Dorsolateral prefrontal cortex (tissue), 122 donors: ENCODE measurements at places on chromosomes 1 and 21.
A peak's percentile ranks its signal among the peaks of the same experiment; 100 is the strongest.

DNA sequence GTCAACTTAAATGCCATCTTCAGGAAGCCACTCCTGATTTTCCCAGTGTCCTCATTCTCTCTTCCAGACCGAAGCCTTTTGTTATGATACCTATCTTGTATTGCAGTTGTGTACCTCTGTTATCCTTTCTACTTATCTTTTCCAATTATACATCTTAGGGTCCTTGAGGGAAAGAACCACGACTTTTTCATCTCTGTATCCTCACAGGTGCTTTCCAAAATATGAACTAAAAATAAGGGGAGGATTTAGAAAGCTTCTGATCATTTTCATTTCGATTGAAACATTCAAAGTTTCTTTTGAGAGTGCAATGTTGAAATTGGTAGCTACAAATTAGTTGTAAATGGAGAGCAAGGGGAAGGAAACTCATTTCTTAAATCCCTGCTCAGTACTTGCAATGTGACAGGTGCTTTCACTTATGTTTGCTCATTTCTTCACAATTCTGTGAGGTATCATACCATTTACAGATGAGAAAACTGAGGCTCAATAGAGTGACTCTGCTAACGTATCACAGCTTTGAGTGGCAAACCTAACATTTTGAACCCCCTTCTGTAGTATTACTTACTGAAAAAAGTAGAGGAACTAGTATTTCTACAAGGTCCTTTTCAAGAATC is 24.2 kb downstream of the SLC19A2 start:
- DNase-seq = no peak

- DNase-seq = no peak
Observed at GRCh38 chr1:15799004-15799867, 8.2 kb downstream of the UQCRHL start.

GRCh38 chr21:34992736-34993398 is 56.2 kb downstream of the RUNX1 start:
- DNase-seq = no peak

DNA sequence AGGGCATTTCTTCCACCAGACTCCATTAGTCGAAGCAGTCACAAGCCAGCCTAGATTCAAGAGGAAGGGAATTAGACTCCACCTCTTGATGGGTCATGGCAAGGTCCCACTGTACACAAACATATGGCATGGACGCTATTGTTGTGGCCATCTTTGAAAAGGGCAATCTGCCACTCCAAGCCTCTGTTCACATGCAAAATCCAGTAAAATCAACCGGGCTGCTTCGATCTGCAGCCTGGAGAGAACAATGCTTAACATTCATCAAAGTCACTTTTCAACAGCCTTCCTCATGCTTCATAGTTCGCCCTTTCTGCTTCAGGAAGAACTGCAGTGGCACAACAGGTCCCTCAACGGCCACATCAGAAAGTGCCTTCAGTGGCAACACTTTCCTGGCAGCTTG is 28.0 kb upstream of the GJB5 start:
- DNase-seq = no peak

DNA sequence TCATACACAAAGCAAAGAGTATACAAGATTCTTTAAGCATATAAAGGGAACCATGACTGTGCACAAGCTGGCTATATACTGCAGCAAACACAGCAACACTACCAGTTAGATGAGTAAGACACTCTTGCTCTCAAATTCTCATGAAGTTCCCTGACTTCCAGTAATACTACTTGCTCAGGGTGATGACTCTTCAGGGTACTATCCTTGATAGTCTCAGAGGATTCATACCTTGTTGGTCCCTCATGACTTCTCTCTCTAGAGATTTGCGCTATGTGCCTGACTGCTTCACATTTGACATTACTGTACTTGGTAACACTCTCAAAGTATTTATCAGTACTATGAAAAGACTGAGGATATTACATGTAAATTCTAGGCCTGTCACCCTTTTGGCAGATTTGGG is 159.8 kb upstream of the ZRANB2 start:
- DNase-seq = no peak

GRCh38 chr21:45578176-45578801 is 36.0 kb upstream of the SLC19A1 start:
- DNase-seq = peak; percentile 38

GRCh38 chr1:94228640-94229375 is 8.6 kb downstream of the ARHGAP29 start:
- no peak for DNase-seq

GRCh38 chr1:176033881-176034280 is 173.2 kb downstream of the COP1 start:
- DNase-seq = no peak

GRCh38 chr1:56265216-56265615 is 314.1 kb downstream of the PLPP3 start:
- no peak for DNase-seq

DNA sequence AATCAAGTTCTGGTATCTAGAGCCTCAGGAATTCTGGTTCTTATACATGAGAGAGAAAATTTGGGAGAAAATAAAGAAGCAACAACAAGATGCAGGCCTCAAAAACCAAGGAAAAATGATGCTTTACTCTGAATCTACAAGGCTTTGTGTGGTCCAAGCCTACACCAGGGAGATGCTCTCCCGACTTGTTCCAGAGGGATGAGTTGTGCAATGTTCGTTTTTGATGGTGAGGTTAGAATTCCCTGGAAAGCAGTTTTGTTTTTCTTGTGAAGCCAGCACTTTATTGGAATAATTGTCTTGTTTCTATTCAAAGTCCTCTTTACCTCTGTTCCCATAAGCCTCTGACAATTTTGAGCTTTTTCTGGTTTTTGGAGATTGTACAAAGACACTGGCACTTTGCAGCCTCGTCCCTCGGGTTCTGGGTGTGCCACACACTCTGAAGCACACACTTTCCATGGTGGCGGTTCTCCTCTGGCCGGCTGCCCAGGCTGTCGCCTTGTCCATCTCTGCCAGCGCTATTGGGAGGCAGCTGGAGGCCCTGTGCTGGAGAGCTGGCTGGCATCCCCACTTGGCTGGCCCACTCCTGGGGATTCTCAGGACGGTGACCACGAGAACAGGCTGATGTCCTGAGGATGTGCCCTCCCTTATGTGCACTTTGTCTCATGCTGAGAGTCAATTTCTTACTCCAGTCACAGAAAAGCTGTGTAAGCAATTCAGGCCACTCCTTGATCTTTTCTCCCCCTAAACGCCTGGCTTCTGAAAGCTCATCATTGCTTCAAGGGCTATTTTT is 70.2 kb downstream of the EDEM3 start:
- peak; percentile 61 for DNase-seq

DNA sequence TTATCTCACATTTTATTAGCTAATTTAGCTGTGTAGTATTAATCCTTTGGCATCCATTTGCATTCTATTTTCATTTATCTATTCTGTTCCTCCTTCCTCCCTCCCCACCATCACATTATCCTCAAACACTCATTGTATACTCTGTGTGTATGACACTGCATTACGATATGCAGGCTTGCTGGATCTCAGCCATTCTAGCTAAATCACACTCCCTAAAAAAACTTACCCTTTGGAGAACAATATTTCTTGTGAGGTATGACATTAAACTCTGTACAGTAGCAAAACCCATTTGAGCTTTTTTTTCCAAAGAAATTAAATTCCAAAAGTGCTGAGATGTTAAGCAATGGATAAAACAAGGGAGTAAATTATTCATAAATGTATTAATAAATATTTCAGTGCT is 11.4 kb upstream of the RAB3GAP2 start:
- DNase-seq = no peak

- DNase-seq = no peak
Observed at GRCh38 chr21:46229133-46229922, 754 bp upstream of the LSS start.

- DNase-seq = no peak
Observed at GRCh38 chr1:231068762-231069161, 28.7 kb upstream of the FAM89A start.

- DNase-seq = no peak
Observed at GRCh38 chr1:45974541-45975269, 157.7 kb downstream of the PIK3R3 start.

DNA sequence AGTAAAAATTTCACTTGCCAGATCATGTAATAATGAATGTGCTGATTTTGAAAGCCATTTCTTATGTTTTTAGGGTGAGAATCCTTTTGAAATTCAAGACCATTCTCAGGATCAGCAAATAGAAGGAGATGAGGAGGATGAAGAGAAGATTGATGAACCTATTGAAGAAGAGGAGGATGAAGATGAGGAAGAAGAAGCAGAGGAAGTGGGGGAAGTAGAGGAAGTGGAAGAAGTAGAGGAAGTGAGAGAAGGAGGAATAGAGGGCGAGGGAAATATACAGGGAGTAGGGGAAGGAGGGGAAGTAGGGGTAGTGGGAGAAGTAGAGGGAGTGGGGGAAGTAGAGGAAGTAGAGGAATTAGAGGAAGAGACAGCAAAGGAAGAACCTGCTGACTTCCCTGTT is 32.4 kb downstream of the ZNF326 start:
- DNase-seq = no peak

DNA sequence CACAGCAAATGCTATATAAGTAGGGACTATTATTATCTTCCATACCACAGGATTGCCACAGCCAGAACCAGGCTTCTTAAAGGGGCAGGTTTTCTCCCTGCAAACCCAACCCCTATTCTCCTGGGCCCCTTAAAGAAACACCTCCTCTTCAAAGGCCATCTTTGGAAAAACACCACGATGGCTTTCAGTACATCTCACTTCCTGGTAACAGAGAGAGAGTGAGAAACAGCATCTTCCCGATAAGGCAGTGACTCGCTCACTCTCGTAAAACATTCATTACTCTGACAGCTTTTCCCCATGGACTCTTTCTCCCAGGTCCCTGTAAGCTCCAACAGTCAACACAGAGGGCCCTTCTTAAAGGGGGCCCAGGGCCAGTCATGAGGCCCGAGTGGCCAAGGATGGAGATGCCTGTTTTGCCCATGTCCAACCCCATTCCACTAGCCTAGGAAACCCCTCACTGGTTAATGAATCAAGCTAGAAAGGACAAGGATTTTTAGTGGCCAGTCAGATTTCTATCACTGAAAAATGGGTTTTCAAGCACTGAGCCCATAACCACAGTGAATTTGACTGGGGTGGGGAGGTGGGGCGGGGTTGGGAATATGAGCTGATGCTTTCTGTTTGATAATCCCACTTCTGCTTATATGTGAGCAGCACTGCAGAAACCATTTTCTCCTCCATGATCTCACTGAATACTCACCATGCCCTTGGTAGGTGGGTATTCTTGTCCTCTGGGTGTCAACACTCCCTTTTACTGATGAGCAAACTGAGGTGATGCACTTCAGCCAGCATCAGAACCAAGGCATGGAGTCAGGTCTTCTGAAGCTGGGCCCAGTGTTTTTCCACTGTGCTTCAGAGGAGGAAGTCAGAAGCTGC is 3.6 kb upstream of the NAV1 start:
- DNase-seq = no peak

DNA sequence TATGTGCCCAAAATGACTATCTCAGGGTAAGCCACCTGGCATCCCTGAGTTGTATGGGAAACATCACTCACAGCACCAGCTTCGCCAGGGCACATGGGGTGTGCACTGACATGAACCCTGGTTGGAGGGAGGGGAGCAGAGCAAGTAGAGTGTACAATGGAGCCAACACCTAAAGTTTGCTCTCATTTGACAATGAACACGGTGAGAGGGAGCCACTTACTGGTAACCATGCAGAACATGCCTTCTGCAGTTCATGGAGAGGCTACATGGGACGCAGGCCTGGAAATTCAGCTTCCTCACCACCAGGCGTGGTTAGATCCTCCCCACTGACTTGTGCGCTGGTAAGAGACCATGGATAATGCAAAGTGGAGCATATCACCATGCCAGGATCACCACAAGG is 10.0 kb upstream of the CPLANE2 start:
- peak; percentile 18 for DNase-seq

GRCh38 chr1:216531263-216532239 is 108.3 kb upstream of the USH2A start:
- no peak for DNase-seq

- no peak for DNase-seq
Observed at GRCh38 chr1:50458507-50458906, 35.3 kb upstream of the DMRTA2 start.

GRCh38 chr21:32336711-32337110 is 38.1 kb downstream of the MRAP start:
- no peak for DNase-seq

DNA sequence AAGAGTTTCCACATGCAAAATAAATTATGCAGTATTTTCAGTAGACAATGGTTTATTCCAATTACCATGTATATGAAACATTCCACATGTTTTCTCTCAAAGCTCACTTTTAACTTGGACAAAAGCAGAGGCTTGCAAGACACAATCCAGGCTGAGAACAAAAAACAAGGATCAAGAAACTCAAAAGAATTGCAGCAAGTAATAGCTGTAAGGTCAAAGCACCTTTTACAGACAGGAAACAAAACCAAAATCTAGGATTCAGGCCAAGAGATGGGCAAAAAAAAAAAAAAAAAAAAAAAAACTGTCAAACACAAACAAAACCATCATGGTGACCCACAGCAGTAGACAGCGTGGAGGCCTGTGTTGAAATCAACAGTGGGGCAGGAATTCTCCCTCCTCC is 9.3 kb downstream of the RGS1 start:
- no peak for DNase-seq

DNA sequence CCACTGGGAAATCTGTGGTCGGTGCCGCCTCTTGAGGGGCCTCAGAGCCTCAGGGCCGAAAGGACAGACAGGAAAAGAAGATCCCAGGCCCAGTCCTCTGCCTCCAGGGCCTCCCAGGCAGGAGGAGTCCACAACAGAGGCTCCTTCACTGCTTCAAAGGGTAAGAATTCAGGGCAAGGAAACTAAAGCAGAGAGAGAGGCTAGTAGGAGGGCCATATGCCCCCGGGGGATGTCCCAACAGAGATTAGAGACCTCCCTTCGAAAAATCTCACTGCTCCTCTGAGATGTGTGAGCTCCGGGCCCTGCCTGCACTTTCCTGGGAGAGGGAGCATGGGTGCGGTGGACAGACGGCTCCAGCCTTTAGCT is 465.9 kb downstream of the NPHP4 start:
- no peak for DNase-seq

GRCh38 chr1:177488722-177489121 is 318.0 kb downstream of the BRINP2 start:
- no peak for DNase-seq

GRCh38 chr1:87794788-87795614 is 466.3 kb downstream of the LMO4 start:
- no peak for DNase-seq

- DNase-seq = no peak
Observed at GRCh38 chr1:20662110-20662475, 924 bp upstream of the DDOST start.

DNA sequence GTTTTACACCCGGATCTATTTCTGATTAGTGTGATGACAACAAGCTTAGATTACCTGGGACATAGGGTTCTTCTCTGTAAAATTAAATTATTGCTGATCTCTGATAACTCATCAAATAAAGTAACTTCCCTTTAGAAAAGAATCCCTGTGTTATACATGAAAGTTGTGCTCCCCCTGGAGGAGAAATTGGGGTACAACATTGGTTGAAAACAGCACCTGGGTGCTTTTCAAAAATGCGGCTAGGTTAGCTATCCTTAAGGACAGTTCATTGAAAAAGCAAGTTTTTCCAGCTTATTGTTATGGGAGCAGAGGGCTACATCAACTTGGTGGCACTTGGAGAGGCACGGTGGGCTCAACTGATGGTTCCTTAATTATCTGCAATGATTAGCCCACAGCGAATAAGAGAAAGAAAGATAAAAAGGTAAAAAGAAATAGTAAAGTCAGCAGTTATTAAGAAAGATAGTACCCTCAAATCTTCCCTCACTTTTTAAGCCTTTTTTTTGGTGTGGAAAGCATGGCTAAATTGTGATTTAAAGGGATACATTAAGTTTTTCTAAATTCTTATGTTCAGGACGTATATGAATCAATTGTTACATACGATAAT is 97.8 kb downstream of the FMN2 start:
- DNase-seq = no peak

GRCh38 chr1:175892686-175893085 is 149.3 kb upstream of the TNR start:
- DNase-seq = no peak

- no peak for DNase-seq
Observed at GRCh38 chr21:38273745-38274542, 17.2 kb downstream of the KCNJ15 start.
